ENCODE measurements at places on chromosomes 5 and 9.

- DNase-seq = no peak
Measured at GRCh38 chr9:125953314-125954019, 206.3 kb downstream of the PBX3 start.

GRCh38 chr5:43106290-43106638, 14.4 kb upstream of the ZNF131 start:
- no peak for DNase-seq

DNA sequence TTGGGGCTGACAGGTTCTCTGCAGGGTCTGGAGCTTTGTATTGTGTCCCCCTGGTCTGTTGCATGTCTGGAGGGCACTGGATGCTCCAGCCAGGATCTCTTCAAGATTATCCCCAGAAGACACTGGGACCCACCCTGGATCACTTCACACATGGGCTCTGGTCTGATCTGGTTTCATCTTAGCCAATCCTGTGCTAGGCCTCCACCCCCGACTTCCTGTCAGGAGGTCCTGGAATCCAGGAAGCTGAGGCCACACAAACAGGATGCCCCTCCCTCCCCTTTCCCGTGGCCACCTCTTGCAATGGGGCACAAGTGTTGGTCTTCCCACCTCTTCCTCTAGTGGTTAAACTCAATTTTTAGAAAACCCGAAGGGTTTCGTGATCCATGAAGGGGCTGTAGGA, 242.6 kb upstream of the MVB12B start:
- DNase-seq = no peak

GRCh38 chr5:115531380-115531779, 13.2 kb downstream of the FEM1C start:
- DNase-seq = no peak

DNA sequence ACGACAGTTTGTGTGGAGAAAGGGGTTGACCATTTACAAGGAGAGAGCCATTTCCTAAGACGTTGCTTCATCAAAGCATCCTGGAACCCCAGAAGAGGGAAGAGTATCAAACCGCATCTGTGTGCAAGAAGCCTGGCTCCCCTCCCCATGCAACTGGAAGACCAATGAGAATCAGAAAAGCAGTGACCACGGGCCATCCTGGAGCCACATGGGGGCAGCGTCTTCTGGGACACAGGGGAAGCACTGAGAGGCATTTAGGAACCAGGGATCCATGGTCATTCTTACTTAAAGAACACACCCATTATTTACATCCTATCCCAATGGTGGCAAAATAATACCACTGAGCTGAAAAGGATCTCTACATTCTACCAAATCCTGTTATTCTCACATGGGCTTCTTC, 29.3 kb downstream of the SEMA5A start:
- no peak for DNase-seq
